Left lung (tissue), 14 donors: ENCODE measurements at places on chromosomes 4 and X. TPM values are rescaled to one million over a fixed set of nuclear protein-coding genes. Genes with fewer than 3 reads are reported as not detected.

Gene EFHC2
- 0.85 TPM for total RNA-seq

Gene FUNDC2
- 71.5 TPM for total RNA-seq

Gene EDNRA
- 26.6 TPM for total RNA-seq

Gene PCSK1N
- total RNA-seq, result 3.9 TPM

Gene HTR2C
- total RNA-seq, result not detected

Gene INTU
- total RNA-seq, result 11.6 TPM

Gene SSX4B
- total RNA-seq, result not detected

Gene SPON2
- 66.0 TPM for total RNA-seq

Gene NUP62CL
- 1.1 TPM for total RNA-seq

Gene AFM
- not detected for total RNA-seq

Gene CLIC2
- total RNA-seq, result 66.4 TPM

Gene PFKFB1
- total RNA-seq, result 0.47 TPM

Gene SOWAHD
- 4.2 TPM for total RNA-seq

Gene SHOX
- total RNA-seq, result not detected

Gene GAGE12G
- not detected for total RNA-seq
